AG10803 (cell line): ENCODE measurements at places on chromosomes 5 and 9.

DNA sequence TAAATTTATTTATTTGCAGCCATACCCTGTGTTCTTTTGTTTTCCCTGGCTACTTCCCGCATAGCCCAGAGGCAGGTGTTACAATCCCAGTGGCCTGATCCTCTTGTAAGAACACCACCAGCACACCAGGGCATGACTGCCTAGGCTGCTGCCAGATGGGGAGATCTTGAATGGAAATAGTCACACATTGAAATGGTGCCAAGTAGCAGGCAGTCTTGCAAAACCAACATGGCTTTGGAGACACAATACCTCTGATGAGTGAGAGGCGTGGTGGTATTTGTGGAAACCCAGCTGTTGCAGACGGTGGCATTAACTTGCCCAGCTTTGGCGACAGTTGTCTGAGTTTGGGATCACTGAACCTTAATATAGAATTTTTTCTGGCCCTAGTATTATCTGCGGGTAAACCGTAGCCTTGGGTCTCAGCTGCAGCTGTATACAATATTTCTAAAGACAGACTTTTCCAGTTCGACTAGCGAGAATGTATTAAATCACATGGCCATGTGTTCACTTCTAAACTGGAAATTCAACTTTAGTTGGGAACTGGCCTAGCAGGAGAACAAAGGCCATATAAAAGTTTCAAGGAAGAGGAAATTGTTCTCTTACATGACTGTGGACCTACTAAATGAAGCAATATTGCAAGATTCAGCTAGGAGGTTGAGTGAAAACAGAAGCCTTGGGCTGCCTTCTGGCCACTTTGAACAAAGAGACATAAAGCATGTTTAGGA, 277.0 kb downstream of the SMARCA2 start:
- peak; percentile 69 for DNase-seq

GRCh38 chr5:350355-350754, 28.8 kb downstream of the AHRR start:
- no peak for DNase-seq

- peak; percentile 82 for DNase-seq
These were observed 92.4 kb downstream of the ARL15 start for GRCh38 chr5:54217826-54218503.

- peak; percentile 8 for DNase-seq
These were observed 102.8 kb downstream of the MAPKAP1 start for GRCh38 chr9:125604196-125604595.

DNA sequence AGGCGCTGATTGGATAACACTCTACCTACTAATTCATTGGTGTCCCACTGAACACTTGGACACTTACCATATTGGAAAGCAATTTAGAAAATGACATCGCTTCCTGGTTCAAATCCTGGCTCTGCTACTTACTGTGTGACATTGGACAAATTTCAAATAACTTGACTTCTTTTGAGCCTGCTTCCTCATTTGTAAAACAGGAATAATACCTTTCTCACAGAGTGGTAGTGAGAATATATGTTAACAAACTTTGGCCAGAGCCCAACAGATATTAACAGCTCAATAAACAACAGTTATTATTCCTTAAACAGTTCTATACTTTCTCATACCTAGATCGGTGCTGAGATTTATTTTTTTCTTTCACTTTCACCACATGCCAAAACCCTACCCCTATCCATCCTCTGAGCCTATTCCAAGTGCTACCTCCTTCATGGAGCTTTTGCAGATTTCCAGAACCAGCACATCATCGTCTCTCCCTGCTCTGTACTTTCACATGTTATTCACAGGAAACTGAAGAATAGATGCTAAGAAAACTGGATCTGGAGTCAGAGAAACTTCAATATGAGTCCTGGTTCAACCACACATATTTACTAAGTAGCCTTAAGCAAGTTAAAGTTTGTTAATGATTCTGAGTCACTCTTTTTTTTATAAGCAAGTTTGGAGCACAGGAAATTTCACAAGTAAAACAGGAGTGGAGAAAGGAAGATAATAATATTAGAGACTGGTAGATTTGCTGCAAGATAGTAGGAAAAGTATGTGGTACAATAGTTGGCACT, 92.3 kb downstream of the STRBP start:
- peak; percentile 11 for DNase-seq

DNA sequence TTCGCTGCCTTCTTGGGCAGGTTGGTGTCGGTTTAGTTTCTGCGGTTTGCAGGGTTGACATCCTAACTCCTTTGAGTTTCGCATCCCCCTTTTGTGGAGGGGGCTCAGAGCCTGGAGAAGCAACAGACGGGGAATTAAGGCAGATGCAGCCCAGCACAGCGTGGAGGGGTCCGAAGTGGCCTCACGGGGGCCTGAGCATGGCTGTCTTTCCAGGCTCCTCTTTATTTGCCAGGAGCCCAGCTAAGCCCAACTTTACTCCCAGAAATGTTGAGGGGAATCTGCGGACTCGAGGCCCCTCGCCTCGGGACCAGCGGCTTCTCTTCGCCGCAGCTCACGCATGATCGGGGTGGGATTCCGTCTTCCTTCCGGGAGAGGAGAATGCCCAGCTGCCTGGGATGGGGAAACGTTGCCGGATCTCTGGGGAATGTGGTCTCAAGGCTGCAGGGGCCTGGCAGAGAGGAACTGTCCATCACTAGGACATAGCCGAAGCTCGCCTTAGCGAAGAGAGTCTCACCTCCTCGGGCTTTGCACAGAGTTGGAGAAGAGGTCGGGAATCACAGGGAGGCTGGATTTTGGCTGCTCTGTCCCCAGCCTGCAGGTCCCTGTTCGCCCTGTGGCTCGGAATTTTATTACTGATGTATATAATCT, 1.3 kb downstream of the RAI14 start:
- peak; percentile 63 for DNase-seq

DNA sequence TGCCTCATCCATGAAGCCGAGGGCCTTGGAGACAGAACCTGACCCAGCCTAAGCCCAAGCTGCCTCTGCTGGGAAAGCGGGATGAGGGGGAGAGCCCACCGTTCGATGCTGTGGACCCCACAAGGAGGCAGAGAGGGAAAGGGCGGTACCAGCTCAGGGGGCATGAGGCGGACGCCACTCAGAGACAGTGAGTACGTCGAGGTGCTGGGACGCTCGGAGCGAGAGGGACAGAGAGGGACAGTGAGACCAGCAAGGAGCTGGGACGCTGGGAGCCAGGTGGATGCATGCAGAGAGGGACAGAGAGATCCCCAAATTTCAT, 33.6 kb downstream of the EXD3 start:
- DNase-seq, result no peak

DNA sequence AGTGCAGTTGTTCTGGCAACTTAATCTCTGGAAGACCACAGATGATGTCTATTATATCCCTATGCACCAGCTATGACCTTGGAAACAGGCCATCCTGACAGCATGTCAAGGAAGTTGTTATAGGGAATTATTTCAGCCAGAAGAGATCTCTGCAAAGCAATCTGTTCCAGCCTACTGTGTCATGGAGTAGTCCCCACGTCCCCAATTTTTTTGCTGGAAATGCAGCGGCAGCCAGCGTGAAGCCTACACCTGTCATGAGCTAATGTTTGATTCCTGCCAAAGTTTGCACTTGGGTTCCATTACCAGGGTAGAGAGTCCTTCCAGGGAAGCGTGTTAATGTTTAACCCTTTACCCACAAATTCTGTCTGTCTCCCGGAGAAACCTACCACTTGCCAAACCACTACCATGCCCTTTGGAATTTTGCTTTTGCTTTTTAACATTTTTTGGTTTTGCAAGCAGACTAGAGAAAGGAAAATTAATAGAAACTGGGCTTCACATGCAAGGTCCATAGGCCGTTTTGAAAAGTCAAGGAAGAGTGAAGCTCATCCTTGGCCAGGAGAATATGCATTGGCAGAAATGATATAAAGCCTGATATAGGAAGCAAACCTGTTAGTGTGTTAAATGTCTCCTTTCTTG, 174.9 kb upstream of the SPRY4 start:
- DNase-seq, result peak; percentile 50

- DNase-seq, result peak; percentile 68
These were observed 72.2 kb downstream of the PTCD2 start for GRCh38 chr5:72392326-72392733.

DNA sequence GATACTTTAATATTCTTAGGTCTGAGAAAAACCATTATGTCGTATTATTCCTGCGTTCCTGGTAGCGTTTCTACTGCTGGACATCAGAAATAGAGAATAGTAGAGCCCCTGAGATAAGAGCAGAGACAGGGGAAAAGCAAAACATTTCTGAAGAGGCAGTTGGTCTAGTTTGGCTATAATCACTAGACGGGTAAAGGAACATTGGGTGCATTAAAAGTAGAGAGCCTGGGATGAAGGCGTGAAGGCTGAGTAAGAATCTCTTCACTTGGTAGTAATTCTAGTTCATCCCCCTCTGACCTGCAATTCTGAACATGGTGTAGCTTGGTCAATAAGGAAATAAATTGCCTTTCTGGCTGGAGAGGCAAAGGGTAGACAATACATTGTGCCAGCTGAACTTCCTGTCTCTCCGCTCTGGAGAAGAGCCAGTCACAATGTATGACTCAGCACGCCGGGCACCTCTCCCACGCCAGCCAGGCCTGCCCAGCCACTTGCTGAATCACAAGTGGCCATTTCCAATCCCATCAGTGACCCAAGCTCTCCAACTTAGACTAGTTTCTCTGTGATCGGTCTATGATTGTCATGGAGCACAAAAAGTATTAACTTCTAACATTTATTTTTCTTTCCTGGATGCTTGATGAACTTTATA, 75.4 kb downstream of the STK32A start:
- peak; percentile 55 for DNase-seq

DNA sequence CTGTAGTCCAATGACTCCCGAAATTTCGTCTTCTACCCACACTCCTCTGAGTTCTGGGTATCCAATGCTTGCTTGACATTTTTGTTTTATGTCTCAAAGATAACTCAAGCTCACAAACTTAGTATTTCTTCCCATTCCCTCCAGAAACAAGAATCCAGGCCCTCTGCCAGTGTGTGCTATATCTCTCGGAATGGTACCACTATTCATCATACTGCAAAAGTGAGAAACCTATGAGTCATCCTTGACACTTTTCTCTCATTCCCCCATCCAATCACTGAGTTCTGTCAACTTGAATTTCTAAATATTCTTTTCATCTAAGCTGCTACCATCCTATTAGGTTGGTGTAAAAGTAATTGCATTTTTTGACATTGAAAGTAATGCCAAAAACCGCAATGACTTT, 9.8 kb downstream of the SLC12A2 start:
- no peak for DNase-seq

DNA sequence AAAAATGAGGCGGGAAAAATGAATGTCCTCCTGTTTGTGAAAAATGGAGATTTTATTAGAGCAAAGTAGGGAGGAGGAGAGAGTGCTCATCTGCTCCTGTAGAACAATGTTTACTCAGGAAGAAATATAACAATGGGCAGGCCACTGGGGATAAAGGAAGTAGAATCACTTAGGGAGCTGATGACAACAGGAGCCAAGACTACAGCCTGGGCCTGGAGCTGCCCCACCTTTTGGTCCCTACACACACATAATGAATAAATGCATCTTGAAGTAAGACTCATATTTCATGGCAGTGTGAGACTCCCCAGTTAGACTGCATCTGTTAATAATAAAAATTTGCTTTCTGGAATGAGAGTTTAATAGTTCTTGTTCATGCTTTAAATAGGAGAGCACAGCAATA, 1939.8 kb downstream of the EFNA5 start:
- DNase-seq, result no peak

GRCh38 chr5:146284016-146284415, 54.6 kb upstream of the POU4F3 start:
- DNase-seq, result no peak

- DNase-seq, result no peak
These were observed 27.0 kb downstream of the IL9 start for GRCh38 chr5:135868681-135869080.

DNA sequence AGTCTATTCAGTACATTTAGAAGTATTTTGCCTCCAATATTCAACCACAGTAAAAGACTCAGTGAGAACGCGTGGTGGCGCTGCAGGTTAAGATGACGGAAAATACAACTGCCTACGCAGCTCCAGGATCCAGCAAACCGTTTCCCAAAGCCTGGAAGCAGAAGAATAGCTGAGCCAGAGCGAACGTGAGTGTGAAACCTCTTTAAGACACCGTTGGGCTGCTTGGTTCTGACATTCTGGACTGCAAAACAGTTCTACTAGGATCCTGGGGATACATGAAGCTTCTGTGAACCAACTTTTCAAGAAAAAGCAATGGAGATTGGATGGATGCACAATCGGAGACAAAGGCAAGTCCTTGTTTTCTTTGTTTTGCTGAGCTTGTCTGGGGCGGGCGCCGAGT, at the start of gene PCDHB16:
Gene PCDHB16, plus strand, starts transcription at position 140 of the 400 bp plus-strand sequence. Its CDS starts 173 bp downstream, at position 313.
- peak; percentile 35 for DNase-seq

GRCh38 chr9:94135222-94135621, 51.0 kb downstream of the PTPDC1 start:
- DNase-seq, result peak; percentile 92

- DNase-seq, result no peak
These were observed 21.3 kb downstream of the ADRA1B start for GRCh38 chr5:159937580-159937979.

DNA sequence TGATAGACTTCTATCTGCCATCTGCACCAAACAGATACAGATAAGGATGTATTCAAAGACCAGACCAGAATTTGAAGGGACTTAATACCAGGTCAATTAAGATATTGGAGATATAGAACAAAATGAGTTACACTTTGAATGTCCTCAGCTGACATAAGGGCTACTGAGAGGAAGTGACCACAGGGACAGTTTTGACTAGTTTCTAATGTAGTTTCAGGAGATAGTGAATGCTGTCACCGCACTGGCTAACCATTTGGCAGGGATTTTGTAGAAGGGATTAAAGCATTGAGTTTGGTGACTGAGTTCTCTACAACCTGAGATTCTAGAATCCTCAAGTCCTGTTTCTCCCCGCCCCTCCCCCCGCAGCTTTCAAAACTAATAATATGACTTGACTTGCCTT, 22.7 kb downstream of the CCNH start:
- no peak for DNase-seq

DNA sequence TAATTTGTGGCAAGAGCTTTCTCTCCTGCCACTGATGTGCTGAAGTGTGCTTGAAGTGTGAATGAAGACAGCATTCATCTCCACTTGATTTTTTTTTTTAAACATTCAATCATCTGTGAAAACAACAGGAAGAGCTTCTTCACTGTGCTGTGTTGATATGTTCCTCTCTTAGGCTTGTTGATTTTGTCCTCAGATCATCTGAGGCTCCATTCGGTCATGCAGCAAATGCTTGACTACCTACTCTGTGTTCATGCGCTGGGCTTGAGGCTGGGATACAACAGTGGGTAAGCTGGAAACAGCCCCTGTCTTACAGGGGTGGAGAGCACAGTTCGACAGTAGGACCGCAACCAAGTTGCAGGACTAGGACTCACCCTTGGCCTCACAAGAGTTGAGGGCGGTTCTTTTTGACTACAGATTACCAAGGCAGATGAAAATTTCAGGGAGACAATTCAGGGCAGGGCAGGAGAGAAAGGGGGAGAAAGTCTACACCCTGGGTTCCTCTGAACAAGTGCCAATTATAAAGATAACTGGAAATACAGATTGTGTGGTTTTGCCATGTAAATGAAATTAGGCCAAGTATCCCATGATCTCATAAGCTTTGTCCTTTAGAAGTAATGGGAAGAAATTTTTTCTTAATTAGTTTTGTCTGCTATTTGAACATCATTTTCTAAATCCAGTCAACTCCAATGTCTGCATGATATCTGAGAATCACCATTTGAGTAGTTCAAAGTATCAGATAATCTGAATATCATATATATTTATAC, 31.0 kb upstream of the F2R start:
- DNase-seq, result no peak
